Stimulated activated CD4-positive, alpha-beta T cell treated with anti-CD3 and anti-CD28 coated beads, Interleukin-1b, Interleukin-23, amount 100 ng/mL, for 4 hours (primary cell): ENCODE measurements at places on chromosomes 1 and 21.

- no peak for DNase-seq
Observed at GRCh38 chr1:115826628-115827027, 14.3 kb downstream of the NHLH2 start.

DNA sequence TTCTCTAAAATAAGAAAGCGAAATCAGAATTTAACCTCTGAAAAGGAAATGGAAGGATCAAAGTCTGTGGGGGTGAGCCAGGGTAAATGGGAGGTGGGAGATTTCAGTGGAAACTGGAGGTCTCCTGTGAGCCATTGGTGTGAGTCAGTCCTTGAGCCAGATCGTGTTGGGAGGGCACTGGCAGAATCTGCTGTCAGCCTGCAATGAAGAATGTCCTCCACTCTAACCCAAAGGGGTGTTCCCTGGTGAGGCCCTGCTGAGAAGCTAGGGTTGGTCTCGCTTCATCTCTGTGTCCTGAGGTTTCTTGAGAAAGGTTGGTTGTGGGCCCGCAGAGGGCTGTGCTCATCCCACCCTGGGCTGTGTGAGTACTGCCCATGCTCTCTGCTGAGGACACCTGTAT lies 2.4 kb downstream of the QSOX1 start:
- DNase-seq: no peak

DNA sequence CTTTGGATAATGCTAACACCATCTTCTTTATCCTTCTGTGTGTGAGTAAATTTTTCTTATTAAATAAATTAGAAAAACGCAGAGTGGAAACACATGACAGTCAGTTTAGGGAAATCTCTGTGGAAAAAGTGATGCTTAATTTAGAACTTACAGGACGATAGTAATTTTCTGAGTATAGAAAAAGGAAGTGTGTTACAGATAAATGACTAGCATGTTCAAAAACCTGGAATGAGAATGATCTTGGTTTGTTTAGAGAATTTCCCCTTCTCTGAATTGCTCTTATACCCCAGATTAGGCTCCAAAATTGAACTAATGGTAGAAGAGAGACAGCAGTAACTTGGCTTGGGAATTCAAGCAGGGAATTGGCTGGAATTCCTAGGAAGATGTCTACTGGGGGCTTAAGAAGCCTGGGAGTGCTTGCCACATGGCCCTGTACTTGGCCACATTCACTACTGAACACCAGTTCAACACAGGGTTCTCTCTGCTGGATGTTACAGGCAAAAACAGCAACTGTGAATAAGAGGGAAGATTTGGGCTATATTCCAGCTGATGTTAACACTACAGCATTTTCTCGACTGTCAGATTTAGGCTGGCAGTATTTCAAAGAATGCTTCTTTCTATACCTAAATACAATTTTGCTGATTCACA lies 1004.2 kb downstream of the TTLL7 start:
- no peak for DNase-seq

- DNase-seq: no peak
Observed at GRCh38 chr1:205920159-205920558, 23.1 kb downstream of the SLC26A9 start.

GRCh38 chr1:247360116-247360898 lies 28.6 kb upstream of the ZNF496 start:
- DNase-seq: no peak

GRCh38 chr1:43293176-43293575 lies 7.6 kb upstream of the TIE1 start:
- DNase-seq: no peak

GRCh38 chr1:59502009-59502691 lies 205.3 kb downstream of the FGGY start:
- DNase-seq: no peak

GRCh38 chr1:9687120-9687873 lies 35.8 kb downstream of the PIK3CD start:
- peak; percentile 58 for DNase-seq

GRCh38 chr1:101221945-101222429 lies 14.8 kb upstream of the S1PR1 start:
- DNase-seq: no peak

DNA sequence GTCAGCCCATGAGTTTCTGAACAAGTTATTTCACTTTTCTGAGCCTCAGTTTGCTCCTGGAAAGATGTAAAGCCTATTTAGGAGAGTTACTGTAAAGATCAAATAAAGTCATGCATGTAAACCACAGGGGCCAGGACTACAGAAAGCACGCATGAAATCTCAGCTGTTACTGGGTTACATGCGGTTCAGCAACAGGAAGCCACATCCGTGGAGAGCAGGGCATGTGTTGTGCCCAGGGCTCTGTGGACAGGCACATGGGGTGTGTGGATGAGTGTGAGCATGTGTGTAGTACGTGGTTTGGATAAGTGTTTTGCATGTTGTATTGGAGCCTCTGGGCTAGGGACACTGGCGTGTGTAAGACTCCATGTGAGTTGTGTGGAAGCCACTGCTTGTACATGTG lies 2.2 kb upstream of the EPHA2 start:
- no peak for DNase-seq

DNA sequence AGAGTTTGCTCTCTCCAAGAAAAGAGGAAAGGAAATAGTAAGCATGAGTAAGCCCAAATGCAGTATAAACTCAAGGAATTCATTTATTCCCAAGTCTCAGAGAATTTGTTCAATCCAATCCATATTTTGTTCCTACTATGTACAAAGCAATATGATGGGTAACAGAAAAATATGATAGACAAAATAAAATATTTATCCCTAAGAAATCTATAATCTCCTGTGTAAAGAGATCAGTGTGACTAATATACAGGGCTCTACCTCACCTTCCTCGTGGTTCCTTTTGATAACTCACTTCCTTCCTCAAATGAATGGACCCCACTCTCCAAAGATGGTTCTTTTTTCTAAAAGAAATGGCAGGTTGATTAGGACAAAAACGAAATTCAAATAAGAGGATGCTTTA lies 7.6 kb downstream of the CLSPN start:
- no peak for DNase-seq

GRCh38 chr1:206802401-206802800 lies 30.1 kb upstream of the IL10 start:
- DNase-seq: no peak

DNA sequence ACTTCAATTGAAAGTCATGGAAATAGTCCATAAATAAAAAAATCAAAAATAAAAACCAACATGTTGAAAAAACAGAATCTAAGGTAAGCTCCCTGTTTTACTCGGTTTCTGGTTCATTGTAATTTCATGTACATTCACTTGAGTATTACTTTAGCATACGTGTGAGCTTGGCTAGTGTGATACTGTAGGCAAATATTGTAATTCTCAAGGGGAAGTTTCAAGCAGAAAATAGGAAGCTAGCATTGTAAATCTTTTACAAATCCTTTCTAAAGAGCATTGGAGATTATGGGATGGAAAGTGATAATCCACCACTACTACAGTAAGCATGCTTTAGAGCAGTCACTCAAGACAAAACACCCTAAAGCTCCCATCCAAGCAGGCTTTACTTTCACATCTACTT lies 3.3 kb upstream of the LPAR3 start:
- no peak for DNase-seq

GRCh38 chr1:197218857-197219256 lies 49.2 kb upstream of the CRB1 start:
- DNase-seq: no peak

- no peak for DNase-seq
Observed at GRCh38 chr21:32537569-32537881, 47.8 kb downstream of the TCP10L start.

DNA sequence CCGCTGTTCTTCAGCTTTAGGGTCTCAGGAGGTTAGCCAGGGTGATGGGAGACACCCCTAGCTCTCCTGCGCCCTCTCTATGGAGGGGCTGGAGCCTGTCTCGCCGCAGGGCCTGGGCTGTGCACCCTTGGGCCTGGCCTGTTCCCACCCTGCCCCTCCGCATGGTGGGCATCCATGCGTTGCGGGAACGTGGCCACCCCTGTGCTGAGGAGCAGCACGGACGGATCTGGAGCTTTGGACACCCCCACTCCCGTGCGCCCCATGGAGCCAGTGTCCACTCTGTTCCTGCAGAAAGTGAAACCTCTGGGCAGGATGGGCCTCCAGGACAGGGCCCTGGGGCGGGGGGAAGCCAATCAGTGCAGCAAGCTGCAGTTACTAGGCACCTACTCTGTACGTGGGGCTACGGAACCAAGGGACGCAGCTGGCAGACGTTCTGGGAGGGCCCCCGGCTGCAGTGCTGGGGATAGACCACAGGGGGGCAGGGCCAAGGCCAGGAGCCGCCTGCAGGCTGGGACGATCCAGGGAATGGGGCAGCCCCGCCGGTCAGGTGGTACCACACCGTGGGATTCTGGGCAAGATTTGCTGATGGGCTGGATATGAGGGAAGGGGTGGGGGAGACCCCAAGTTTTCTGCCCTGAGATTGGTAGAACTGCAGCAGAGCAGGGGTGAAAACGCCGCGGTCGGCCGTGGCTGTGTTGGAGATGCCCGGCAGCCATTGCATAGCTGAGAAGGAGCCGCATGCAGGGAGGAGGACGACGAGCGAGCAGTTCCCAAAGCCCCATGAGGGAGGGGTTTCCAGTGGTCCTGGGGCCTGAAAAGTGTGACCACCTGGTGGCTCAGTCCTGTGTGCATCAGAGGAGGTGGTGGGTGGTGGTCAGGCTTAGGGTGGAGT lies 43.3 kb downstream of the TP73 start:
- peak; percentile 33 for DNase-seq

DNA sequence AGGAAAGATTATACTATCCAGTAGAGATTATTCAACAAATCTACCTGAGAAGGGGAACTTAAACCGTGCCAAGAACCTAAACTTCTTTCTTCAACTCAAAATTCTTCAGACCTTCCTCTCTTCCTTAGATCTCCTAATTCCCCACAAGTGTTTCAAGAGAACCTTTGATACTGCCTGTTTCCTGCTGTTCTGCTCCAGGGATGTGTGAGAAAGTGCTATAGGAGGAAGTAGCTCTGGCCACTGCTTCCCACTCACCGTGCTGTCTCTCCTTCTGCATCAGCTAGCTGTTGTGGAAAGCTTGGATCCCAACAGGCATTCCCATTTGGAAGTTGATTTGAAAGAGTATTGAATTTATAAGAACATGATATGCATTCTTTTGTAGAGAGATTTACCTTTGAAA lies 4.5 kb upstream of the NOS1AP start:
- no peak for DNase-seq

GRCh38 chr1:55955016-55955621 lies 624.2 kb downstream of the PLPP3 start:
- DNase-seq: no peak

DNA sequence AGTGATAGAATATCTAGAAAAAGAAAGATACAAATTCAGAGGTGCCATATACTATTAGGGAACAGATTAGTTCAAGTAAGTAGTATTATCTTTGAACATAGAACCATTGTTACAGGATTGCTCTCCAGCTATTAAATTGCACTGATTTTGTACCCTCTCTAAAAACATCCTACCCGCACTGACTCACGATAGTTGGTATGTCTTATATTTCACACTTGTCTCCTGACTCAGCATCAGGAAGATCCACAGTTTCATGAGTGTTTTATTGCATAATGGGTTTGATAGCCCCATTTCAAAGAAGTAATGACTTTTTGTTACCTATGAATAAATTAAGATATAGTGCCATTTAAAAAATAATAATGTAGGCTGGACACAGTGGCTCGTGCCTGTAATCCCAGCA lies 6.0 kb downstream of the TATDN3 start:
- DNase-seq: no peak

DNA sequence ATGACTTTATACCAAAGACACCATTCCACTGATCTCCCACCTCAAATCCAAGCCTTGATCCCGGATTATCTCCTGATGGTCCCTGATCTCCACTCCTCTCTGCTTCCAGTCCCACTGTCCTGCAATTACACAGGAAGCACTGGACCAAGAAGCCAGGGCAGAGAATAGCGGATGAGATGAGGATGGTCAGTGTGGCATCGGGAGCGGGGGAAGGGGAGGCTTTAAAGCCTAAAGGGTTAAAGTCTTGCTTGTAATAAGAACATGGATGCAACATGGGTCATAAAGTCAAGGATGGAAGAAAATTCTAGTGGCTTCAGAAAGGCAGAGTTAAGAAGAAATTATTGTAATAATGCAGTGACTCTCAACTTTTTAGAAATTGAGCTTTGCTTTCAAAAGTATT lies 364.0 kb upstream of the DUSP10 start:
- DNase-seq: no peak

DNA sequence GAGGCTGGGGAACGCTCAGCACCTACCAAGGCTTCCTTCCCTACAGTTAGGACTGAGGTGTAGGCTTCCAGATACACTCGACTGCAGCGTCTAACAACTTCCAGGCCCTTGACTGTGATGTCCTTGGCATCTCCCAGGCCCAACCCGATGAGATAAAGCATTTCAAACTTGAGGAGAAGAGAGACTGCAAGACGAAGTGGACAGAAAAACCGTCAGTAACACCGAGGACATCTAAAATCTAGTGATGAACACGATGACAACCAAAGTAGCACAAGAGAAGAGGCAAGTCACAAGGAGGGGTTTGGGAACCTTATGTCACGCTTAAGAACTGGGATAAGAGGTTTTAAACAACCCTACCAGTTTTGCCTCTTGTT lies 314 bp downstream of the DPH5 start:
- peak; percentile 16 for DNase-seq

DNA sequence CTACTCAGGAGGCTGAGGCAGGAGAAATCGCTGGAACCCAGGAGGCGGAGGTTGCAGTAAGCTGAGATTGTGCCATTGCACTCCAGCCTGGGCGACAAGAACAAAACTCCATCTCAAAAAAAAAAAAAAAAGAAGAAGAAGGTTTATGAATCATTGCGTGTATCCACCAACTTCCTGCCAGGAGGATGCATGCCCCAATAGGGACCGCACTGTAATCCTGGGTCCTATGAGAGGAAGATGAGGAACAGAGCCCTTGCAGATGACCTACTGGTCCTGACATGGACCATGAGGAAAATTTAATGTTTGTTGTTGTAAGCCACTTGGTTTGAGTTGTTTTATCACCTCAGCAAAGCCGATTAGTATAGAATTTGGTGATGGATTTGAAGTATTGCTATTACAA lies 56.7 kb downstream of the PTGS2 start:
- DNase-seq: no peak

GRCh38 chr21:42350318-42350910 lies 380 bp downstream of the TFF2 start:
- DNase-seq: no peak

- DNase-seq: no peak
Observed at GRCh38 chr1:86616871-86617270, 70.0 kb downstream of the CLCA4 start.
